ENCODE measurements at places on chromosomes 2 and 18.
A peak's percentile ranks its signal among the peaks of the same experiment; 100 is the strongest.

- no peak for DNase-seq
Measured at GRCh38 chr18:6284761-6285160, 129.9 kb downstream of the L3MBTL4 start.

DNA sequence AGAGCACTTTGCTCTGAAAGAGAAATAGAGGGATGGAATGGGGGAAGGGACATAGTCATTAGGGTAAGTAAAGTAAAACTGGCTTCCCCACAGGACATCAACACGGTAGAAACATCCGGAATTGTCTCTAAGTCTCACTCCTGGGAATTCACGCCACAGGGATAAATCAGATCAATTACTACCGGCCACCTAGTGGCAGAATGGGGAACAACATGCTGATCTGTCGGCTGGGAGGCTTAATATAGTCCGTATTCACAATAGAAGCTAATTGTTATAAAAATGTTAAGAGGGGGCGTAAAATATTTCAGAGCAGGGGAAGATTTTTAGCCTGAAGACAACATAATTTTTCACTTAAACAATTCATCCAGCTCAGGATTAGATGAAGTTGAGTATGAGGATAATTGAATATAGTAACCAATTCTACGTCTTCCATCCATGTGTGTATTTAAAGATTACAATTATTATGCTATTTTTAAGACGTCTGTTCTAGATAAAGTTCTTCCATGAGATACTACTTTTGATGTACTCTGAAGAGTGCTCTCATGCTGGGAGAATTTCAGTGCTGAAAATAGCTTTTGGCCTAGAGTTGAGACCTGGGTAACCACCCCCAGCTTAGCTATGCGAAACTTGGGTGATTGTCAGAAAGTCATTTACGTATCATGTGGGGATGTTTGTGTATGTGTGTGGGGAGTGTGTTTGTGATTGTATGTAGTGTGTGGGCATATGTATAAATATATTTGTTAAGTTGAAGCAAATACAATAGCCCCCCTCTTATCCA is 65.7 kb downstream of the LRRTM1 start:
- DNase-seq: no peak

DNA sequence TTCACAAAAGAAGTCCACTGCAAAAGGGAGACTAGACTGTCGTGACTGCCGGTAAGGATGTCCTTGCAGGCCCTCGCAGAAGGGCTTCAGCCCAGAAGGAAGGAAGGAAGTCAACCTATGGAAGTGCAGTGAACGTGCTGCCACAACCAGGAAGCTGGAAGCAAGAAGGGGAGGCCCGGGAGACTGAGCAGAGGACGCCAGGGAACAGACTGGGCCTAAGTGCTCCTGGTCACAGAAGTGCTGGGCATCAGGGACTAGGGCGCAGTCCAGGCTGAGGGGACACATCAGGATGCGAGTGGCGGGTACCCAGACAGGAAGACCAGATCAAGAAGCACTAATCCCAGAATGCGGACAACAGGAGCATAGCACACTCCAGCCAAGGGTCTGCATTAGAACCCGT is 78.8 kb downstream of the PIEZO2 start:
- no peak for DNase-seq

DNA sequence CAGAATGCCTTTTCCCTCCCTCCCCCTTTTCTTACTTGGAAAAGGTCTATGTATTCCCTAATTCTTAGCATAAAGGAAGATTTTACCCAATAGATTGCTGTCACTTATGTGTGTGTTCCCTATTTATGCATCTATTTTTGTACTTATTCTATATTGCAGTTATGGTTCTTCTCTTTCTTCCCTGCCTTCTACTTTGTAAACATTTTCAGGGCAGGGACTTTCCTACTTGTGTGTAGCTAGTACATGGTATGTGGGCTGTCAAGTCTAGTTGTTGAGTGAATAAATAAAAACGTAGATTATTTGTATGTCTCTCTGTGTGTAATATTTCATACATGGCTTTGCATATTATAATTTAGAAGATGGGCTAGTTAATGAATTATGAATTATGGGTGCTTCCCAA is 45.3 kb downstream of the PSMD14 start:
- DNase-seq: no peak

DNA sequence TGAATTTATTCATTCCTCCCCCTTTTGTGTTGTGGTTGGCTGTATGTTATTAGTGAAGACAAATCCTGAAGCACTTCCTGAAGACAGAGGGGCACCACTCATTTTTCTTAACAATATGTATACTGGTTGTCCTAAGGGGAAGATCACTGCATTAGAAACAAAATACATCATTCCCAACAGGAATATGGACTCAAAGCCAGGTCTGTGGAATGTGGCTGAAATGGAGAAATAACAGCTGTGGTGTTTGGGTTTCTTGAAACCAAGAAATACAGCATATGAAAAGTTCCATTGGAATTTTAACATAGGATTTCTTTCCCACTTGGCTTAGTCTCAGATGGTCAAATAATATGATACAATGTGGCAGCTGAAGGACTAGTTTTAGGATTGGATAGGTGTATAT is 267.6 kb downstream of the KCNE4 start:
- DNase-seq: no peak

DNA sequence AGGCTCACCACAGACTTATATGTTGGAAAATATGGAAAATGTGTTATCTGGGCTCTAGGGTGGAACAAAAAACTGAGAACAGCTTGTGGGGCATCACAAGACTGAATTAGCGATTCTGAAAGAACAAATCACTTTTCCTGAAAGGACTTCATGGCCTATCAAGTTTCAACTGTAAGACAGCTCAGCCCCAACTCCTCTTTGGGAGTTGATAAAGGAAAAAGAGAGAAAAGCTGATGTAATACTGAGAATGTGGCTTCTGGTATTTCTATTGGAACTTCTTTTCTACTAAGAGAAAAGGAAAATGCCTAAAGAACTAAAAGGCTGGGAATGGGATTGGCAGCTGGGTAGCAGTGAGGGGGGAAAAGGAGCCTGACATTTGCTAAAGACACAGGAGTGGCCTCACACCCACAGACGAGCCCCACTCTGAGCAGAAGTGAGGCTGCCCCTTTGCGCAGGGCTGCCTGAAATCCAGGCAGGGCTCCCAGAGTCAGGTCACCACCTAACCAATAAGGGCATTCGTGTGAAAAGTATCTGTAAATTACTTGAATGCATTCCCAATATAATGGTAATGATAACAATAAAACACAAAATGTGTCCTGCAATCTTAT is 75.6 kb downstream of the LRP2 start:
- DNase-seq: no peak

DNA sequence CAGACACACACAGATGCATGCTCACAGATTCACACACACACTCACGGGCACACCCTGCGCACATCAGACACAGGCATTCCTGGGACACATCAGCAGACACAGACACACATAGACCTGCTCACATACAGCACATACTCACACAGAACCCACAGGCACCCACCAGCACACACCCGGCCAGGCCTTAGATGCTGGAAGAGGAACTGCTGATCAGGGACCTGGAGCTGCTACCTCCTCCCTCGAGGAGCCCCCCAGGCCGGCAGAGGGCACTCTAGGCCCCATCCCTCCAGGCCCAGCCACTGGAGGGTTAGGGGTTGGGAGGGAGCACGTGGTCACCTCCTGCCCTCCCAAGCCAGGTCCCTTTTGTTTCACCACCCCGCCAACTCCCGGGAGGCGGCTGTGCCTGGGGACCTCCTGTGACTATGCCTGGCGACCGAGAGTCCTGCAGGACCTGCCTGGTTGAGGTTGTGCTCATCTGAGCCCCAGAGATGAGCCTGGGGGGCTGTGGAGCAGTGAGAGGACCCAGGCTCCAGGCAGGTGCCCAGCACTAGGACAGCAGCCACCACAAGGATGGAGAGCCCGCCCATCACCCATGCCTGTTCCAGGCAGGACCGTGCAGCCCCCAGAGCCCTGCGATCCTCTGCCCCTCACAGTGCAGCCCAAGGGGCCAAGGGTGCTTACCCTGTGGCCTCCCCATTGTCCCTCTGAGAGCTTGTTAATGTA is 21.0 kb upstream of the PTMA start:
- DNase-seq: peak; percentile 78

GRCh38 chr2:25822190-25823117 is 55.8 kb downstream of the ASXL2 start:
- DNase-seq: peak; percentile 10

DNA sequence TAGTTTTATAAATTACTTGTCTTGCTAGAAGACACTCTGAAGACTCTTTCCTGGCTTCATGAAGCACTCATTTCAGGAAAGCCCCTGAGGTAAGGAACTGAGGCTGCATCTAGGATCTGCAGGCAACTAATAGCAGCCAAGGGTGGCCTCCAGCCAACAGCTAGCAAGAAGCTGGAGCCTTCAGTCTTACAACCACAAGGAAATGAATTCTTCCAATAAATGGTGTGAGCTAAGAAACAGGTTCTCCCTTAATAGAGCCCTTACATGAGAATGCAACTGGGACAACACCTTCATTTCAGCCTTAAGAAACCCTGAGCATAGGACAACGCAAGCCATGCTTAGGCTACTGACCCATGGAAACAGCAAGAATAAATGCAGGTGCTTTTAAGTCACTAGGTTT is 254.6 kb upstream of the RBBP8 start:
- DNase-seq: no peak

DNA sequence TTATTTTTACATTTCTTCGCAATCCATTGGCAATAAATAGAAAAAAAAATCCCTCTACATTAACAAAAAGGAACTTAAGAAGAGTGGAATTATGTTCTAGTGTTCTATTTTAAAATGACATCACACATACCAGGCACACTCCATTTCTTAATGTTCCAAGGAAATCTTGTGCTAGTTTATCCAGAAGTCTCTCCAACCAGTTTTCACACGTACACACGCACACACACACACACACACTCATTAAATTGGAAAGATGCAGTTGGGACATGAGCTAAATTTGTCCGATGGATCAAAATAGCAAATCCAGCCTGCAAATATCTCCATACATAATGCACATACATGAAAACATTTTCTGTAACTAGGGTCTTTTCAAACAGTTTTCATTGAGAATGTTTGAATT is 78.3 kb downstream of the KCNJ3 start:
- no peak for DNase-seq

- DNase-seq: no peak
Measured at GRCh38 chr2:189083106-189083505, 96.5 kb downstream of the COL5A2 start.

- no peak for DNase-seq
Measured at GRCh38 chr18:6979954-6980353, 137.6 kb downstream of the LAMA1 start.

GRCh38 chr18:45084206-45084605 is 403.5 kb downstream of the SETBP1 start:
- DNase-seq: no peak

DNA sequence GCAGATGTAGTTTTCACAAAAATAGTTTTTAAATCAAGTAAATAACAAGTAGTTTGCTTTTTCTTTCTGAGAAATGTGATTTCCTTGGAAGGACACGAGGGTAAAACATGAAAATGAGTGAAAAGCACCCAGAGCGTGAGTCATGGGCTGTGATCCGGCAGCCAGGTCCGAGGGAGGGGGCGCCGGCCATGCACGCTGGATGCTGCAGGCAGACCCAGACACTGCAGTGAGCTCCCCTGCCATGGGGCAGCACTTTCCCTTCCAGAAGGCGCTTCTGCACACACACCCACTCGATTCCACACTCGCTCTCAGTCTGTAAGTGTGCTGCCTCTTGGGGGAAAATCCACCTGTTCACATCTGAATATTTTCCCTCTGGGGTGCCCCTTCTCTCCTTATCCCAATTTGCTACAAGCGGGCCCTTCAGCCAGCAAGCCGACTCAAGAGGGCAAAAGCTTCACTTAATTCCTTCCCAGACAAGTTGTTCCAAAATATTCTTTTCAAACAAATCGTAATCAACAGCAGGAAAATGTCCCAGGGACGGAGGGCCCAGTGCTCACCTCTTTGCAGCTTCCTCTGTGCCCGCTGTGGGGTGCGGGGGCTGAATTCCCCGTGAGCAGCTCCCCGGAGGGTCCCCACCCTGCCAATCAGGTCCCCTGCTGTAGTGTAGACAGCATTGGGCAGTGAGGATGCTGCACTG is 87.0 kb upstream of the ID2 start:
- DNase-seq: no peak

DNA sequence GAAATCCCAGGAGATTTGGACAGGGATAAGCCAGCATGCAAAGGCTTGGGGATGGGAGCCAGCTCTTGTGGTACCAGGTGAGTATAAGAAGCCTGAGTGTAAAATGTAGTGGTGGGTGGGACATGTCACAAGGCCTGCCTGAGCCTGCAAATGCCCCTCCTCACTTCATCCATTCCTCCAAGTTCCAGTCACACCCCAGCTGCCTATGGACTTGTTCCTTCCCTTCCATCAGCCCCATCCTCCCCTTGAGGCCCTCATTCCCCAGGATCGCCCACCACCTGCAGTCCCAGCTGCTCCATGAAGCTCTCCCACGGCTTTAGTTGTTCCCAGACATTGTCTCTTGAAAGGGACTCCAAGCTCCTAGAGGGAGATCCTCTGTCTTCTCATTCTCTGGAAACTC is 81.5 kb downstream of the MARCO start:
- DNase-seq: no peak

GRCh38 chr18:70158992-70159717 is 46.3 kb downstream of the RTTN start:
- no peak for DNase-seq

- DNase-seq: peak; percentile 92
Measured at GRCh38 chr18:12455496-12455895, 47.8 kb downstream of the PRELID3A start.

DNA sequence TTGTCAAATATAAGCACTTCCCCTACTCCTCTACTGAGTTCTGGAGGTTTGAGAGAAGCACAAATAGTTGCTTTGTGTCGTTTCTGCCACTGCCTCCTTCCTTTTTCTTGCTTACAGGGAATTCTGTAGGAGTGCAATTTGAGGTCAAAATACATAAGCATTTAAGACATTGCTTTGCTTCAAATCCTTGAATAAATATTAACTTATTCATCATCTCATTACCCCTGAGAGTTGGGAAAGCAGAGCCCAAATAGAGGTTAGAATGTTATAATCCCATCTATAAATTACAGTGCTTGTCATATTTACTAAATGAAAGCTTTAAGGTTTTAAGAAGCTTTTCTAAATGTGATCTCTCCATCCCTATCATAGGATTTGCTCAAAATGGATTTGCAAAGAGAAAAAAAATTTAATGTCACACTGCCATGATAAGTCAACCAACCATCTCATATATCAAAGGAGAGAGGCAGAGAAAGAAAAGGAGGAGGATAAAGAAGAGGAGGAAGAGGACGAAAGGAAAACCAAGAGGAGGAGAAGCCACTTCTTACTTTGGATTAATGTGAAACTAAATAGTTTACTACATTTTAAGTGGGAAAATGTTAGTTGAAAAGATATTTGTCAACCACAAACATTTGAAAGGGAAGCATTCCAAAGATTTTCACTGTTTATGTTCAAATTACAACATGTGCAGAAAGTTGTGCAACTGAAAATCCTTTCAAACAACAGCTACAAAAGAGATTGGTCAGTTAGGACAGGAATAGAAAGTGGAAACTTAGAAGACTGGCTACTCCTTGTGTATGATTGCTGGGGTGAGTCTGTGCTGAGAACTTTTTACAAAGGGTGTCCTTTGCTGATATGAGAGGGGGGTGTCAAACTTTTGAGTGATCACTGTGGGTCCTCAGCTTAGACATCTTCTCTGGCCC is 277.3 kb upstream of the FN1 start:
- DNase-seq: no peak
